ENCODE measurements at places on chromosomes 4 and X. TPM values are rescaled to one million over a fixed set of nuclear protein-coding genes. Genes with fewer than 3 reads are reported as not detected.

DNA sequence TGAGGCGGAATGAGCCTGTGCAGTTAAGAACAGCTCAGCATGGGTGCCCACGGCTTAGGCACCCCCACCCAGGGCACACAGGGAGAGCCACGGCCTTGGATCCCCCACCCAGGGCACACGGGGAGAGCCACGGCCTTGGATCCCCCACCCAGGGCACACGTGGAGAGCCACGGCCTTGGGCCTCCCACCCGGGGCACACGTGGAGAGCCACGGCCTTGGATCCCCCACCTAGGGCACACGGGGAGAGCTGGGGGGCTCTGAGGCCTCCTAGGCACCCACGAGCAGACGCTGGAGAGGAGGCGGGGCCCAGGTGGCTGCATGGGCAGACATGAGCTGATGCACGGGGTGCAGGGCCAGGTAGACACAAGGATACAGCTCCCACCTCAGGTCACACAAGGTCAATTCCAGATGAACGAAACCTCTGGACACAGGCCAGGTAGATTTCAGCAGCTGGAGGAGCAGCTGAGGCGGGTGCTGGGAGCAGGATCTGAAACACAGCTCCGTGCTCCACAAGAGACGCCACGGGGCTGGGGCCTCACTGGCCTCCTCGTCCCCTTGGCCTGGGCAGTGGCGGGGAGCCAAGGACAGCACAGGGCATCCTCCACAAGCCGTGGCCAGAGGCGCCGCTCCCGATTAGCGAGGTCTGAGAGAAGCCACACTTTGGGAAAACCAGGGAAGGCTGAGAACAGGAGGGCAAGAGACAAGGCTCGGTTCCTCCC lies 30.8 kb downstream of the GAK start:
- no peak for DNase-seq

DNA sequence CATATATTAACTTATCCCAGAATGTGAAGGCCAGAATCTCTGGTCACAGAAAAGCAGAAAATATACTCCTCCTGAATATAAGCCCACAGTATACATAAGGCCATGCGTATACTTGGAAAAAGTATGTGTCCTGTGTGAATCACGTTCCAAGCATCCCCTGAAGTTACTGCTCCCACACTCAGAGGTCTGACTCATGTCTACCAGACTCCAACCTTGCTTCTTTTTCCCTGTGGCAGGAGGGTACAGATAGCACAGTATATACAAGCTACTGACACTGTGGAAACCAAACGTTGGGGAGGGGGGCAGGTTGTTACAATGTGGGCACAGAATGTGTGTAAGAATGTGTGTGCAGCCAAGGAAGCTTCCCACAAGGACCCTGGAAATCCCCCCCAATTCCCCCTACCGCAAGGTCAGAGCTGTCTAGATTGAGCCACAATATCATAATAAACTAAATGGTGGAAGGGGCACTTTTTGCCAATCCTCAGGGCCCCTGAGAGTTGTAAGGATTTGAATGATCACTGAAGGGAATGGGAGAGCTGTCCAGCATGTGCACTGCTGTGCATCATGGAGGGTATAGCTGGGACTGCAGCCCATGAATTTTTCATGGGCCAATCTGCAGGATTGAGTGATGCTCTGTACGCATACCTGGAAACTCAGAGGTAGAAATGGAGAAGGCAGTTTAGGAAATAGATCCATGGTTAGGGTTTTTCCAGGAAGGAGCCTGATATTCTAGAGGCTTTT lies 7.4 kb upstream of the RELL1 start:
- peak; percentile 97 for DNase-seq

GRCh38 chr4:189548484-189549125 lies 392.1 kb upstream of the FRG1 start:
- no peak for DNase-seq

Gene TMEM31
- not detected for total RNA-seq

Gene CORIN
- total RNA-seq, result 20.3 TPM

Measured in IMR-90 (cell line).